ENCODE measurements at places on chromosomes 2 and 18.
A peak's percentile ranks its signal among the peaks of the same experiment; 100 is the strongest.

GRCh38 chr2:132595693-132596092, 74.3 kb downstream of the LYPD1 start:
- DNase-seq, result no peak

DNA sequence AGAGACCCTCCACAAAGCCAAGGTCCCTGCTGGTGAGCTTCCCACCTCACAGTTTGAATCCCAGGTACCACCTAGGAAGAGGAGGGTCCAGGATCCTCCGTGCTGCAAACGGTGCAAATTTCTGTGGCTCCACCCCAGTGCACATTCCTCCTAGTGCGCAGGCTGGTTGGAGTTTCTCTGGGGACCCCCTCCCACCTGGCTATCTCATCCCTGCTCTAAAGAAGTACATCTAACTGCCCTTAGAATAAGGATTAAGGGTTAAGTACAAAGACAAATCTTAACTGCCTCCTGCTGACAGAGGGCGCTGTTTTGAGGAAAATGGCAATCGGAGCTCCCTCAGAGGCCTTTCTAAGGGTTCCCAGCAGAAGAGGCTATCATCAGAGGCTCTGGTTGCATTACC, 109.6 kb upstream of the FSIP2 start:
- peak; percentile 14 for DNase-seq

DNA sequence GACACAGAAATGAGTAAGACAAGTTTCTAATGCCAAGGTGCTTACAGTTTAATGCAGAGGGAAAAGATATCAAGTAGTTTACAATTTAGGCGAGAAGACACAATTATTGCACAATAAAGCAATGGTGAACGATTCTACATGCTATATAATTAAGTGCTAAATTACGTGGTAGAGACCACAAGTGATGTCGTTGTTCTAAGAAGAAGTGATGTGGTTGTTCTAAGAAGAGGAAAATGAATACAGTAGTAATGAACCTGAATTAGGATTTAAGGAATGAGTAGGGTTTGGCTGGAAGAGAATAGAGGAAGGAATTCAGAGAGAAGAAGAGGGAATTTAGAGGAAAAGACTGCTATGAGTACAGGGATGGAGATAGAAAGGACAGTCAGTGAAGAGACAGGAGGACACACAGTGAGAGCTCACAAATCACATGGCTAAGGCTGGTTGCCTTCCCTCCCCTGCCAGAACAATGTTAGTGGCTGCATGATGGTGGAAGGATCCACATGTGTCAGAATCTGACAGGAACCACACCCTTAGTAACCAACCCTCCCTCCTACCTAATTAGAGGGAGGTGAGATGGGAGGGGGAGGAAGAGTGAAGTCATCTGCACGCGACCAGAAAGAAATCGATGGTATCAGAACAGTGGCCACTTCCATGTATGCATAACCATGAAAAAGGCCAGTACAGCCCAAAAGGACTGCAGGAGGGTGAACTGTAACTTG, 44.7 kb downstream of the M1AP start:
- DNase-seq, result no peak

DNA sequence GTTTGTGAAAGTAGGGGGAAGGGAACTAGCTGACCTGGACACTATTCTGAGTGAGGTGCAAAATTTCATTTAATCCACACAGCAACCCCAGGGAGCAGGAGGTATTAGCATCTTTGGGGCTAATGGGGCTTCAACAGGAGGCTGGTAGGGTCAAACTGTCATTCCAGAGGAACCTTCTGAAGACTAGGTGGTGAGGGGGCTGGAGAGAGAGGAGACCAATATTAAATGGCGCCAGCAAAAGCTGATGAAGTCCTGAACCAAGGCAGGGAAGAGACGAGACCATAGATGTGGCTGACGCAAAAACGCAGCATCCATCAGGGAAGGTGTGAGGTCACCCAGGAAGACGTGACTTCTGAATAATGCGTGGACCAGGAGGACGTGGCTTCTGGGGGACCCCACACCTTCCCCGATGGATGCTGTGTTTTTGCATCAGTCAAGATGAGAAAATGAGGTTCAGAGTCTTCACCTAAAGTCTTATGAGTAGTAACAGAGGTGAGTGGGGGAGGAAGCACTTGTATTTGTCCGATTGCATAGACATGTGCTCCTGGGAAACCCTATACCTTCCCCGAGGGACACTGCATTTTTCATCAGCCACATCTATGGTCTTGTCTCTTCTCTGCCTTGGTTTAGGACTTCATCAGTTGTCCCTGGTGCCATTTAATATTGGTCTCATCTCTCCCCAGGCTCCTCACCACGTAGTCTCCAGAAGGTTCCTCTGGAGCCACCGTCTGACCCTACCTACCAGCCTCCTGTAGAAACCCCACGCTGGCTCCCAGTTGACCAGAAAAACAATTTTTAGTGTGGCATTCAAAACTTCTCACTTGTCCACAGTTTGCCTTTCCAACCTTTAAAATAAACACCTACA, 188.6 kb downstream of the MYCN start:
- no peak for DNase-seq

DNA sequence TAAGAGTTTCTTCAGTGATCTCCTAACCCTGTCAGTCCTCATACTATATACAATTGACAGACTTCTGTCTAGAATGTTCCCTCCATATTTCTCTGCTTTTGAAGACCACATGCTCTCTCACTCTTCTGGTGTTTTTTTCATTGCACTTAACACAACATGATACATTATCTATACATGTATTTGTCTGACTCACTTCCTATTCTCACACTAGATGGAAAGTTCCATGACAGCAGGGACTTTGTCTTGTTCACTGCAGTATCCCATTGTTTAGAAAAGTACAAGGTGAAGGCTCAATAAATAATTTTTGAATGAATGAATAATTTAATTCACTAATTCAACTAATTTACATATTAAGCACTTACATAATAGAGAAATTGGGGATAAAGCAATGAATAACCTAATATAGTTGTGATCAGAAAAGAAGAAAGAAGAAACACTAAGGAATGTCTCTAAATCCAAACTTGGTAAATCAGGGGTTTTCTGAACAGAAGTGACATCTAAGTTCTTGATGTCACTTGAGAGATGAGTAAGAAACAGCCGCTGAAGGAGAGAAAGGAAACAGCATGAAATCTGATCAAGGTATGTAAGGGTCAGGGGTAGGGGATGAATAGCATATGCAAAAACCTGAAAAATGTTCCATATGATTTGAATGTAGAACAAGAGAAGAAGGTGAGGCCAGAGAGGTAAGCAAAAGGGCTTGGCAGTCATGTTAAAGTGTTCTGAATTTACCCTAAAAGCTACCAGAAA, 42.4 kb downstream of the MBD2 start:
- DNase-seq, result no peak

- DNase-seq, result no peak
These were observed 326.1 kb downstream of the RNF144A start for GRCh38 chr2:7243276-7243675.

DNA sequence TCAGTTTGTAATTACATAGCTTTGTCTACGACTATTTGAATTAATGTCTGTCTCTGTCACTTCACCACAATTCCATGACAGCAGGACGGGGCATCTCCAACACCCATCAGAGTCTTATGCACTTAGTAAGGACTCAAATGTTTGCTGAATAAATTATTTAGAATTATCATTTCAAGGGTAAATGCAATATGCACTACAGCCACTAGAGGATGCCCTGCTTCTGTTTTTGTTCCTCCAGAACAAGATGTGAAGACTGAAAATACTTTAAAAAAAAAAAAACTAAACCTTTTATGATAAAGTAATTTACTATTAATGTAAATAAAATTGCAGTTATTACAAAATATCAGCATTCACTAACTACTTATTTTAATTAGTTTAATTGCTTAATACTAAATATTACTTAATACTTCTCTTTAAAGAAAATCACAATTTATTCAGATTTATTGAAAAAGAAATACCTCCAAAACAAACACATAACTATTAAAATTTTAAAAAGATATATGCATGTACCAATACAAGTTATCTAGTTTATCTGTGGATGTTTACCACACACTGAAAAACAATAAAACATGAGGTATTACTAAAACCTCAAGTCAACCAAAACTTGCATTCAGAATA, 3.2 kb downstream of the PIGN start:
- DNase-seq, result peak; percentile 72

- DNase-seq, result peak; percentile 53
These were observed 60.4 kb downstream of the WDSUB1 start for GRCh38 chr2:159226059-159226461.

DNA sequence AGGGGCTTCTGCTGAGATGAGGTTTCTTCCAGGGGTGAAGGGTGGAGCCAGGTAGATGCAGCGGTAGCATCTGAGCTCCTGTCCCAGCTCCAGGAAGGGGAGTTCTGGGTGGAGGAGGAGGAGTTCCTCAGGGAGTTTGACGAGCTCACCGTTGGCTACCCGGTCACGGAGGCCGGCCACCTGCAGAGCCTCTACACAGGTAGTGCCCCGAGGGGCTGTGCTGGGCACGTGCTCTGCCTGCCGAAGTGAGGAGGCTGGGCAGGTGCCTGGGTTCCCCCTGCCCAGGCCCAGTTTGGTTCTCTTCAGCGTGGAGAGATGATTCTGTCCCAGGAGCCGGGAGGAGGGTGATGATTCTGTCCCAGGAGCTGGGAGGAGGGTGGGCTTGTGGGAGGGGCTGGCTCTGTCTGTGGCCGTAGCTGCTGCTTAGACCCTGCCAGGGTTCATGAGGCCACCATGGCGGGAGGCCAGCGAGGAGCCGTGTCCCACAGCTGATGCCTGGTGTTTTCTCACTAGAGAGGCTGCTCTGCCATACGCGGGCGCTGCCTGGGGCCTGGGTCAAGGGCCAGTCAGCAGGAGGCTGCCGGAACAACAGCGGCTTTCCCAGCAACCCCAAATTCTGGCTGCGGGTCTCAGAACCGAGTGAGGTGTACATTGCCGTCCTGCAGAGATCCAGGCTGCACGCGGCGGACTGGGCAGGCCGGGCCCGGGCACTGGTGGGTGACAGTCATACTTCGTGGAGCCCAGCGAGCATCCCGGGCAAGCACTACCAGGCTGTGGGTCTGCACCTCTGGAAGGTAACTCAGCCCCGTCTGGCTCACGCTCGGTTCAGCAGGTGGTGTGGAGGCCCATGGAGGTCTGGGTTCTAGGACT, 8.2 kb downstream of the CAPN10 start:
- no peak for DNase-seq

- DNase-seq, result no peak
These were observed 310.5 kb downstream of the SATB2 start for GRCh38 chr2:199147216-199147615.

- DNase-seq, result no peak
These were observed 108.8 kb downstream of the SPHKAP start for GRCh38 chr2:228072669-228073068.

DNA sequence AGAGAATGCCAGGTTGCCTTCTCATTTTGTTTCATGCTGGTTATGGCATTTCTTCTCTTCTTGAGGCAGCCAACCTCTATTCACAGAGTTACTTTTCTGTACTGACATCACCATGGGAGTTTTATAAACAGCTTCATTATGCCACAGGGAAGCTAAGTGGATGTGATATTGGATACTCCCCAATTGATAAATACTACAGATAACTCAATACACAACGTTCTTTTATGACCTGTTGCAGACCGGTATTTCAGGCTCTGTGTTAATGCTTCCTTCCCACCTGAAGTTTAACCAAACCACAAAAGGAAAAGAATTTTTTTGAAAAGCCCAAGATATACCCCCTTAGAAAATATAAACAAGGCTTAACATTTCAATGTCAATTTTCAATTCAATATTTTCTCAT, 258.3 kb upstream of the SOX11 start:
- no peak for DNase-seq
